ENCODE measurements at places on chromosomes 12 and 14.
A peak's percentile ranks its signal among the peaks of the same experiment; 100 is the strongest.

GRCh38 chr12:52234223-52234810 lies 1.3 kb downstream of the KRT7 start:
- peak; percentile 72 for DNase-seq

- DNase-seq, result no peak
Measured at GRCh38 chr12:6641131-6641530, 5.4 kb upstream of the LPAR5 start.

DNA sequence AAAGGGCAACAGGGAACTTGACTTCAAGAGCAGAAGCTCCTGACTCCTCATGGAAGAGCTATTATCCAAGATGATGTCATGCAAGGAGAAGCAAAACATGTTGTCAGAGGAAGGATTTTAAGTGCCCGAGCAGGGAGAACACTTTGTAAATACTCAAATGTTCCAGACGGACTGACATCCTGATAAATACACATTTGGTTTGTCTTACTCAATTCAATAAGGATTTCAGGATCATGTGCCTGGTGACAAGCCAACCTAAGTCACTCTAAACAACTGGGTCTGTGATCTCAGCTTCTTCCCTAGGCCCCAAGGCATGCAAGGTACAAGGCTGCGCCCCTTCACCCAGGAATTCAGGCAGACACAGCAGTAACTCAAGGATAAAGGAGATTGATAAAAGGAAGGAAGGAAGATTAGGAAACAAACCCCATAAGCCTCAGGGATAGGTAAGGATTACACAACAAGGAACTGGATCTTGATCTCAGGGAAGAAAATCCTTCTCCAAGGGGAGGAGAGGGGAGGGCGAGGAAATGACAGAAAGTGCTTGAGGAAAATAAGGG lies 26.8 kb upstream of the CEBPE start:
- DNase-seq, result no peak

DNA sequence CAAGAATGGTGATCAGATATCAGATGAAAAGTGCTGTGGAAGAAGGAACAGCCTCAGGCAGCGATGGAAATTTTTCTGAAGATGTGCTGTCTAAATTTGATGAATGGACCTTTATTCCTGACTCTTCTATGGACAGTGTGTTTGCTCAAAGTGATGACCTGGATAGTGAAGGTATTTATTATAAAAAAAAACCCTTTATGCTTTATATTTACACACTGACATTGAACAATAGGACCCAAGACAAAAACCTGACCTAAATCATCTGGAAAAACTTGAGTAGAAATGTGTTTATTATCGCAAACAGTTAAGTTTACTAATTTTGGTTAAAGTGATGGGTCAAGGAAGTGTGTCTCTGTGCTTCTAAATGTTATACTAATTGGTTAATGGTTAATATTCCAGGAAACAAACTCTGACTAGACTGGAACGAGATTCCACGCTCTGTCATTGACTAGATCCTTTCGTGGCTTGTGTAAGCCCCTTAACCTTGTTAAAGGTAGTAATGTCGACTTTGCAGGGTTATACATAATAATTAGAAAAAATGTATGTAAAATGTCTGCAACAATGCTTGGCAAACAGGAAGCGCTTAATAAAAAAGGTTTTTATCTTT lies 62.7 kb downstream of the LRRK2 start:
- DNase-seq, result no peak

DNA sequence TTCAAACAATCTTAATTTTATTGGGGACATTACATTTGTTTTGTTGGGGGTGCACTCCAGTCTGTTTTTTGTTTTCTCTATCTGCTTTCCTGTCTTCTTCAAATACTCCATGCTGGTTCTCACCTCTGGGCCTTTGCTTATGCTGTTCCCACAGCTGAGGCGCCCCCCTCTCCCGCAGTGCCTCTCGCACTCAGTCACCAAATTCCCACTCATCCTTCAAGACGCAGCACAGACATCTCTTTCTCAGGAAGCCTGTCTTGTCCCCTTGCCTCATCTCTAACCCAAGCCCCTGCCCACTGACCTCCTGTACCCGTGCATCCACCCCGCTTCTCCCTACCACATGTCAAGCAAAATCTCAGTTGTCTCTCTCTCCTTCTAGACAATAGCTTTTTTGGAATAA lies 43.7 kb upstream of the PRMT8 start:
- peak; percentile 41 for DNase-seq
